ENCODE measurements at places on chromosomes 2 and 18.

DNA sequence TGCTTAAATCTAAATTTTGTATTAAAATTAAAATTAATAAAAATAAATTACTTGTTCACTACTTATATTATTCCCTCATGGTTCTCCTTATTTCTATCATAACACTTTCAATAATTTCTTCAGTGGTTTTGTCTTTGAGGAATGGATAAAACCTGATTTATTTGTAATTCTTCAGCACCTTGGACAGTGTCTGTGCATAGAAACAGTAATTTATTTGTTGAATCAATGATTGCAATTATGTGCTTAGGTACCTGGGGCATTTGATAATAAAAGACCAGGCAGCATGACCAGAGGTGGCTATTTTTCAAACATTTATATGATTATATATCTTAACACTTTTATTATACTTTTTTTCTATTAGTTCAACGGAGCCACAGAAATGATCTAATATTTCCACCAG lies 1062.7 kb downstream of the DSC3 start:
- DNase-seq = no peak

- no peak for DNase-seq
Measured at GRCh38 chr2:85926931-85927661, 38.3 kb upstream of the ST3GAL5 start.

DNA sequence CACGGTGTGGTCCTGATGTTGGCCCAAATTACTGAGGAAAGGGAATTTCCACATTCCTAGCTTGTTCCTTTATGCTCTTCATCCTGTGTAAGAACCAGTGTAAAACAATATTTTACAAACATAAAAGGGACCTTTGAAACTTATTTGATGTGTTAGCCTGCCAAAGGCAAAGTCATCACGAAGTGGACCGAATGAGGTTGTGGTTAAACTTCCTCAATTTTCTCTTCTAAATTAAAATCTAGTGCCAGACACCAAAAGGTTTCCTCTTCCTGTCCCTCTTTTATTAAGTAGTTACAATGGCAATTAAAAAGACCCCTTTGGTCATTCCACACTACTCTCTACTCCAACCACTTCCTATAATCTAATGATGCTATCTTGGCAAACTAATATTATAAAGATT lies 279.8 kb downstream of the AFF3 start:
- no peak for DNase-seq

- no peak for DNase-seq
Measured at GRCh38 chr18:26207937-26208336, 18.3 kb upstream of the TAF4B start.
